ENCODE measurements at places on chromosomes 5 and 9. TPM values are rescaled to one million over a fixed set of nuclear protein-coding genes. Genes with fewer than 3 reads are reported as not detected.

- DNase-seq, result no peak
- H3K4me1 ChIP-seq, result peaks cover 17% of the 10 kb centered on the region
Measured at GRCh38 chr9:133485531-133486260, 6.8 kb upstream of the SLC2A6 start.

- no peak for DNase-seq
- H3K4me1 ChIP-seq, result no peaks in the 10 kb centered on the region
- no peaks in the 10 kb centered on the region for H3K27me3 ChIP-seq
- H3K4me3 ChIP-seq, result no peak overlapping the region
Measured at GRCh38 chr5:137635521-137635921, 100.4 kb downstream of the KLHL3 start.

GRCh38 chr9:133657120-133657661 lies 21.0 kb downstream of the DBH start:
- H3K27me3 ChIP-seq, result no peaks in the 10 kb centered on the region
- H3K27ac ChIP-seq, result no peak overlapping the region
- no peak for DNase-seq
- no peak overlapping the region for H3K4me3 ChIP-seq
- peaks cover 20% of the 10 kb centered on the region for H3K4me1 ChIP-seq
- H3K36me3 ChIP-seq, result no peaks in the 10 kb centered on the region

Gene TXNDC8
- total RNA-seq, result not detected

DNA sequence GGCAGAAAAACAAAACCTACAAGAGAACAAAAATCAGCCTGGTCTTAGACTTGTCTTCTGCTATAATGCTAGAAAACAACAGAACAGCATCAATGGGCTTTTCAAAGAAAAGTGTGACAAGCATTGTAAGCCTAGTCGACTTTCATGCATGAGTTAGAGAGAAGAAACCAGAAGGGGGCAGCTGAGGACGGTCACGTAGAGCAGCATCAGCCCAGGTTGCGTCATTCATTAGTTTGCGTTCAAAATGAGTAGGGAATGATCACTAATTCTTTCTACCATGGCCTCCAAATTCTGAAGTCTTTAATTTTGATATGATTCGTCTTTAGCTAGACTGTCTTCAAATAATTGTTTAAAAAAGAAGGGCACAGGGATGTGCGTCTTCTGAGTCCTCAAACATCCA lies 4.7 kb upstream of the ISCA1 start:
- H3K27ac ChIP-seq, result no peak overlapping the region
- no peaks in the 10 kb centered on the region for H3K27me3 ChIP-seq
- no peak for DNase-seq
- H3K36me3 ChIP-seq, result no peaks in the 10 kb centered on the region
- H3K4me3 ChIP-seq, result no peak overlapping the region

Gene DPYSL3
- 17.2 TPM for total RNA-seq

Gene KCNV2
- total RNA-seq, result not detected

Gene CTXN3
- total RNA-seq, result not detected

- H3K4me1 ChIP-seq, result peaks cover 11% of the 10 kb centered on the region
- no peak for DNase-seq
- no peak overlapping the region for H3K27ac ChIP-seq
- H3K36me3 ChIP-seq, result no peaks in the 10 kb centered on the region
- no peaks in the 10 kb centered on the region for H3K27me3 ChIP-seq
Measured at GRCh38 chr9:113614843-113615648, 151.5 kb downstream of the RGS3 start.

- H3K4me3 ChIP-seq, result no peak overlapping the region
- H3K27ac ChIP-seq, result no peak overlapping the region
- no peaks in the 10 kb centered on the region for H3K4me1 ChIP-seq
- H3K27me3 ChIP-seq, result no peaks in the 10 kb centered on the region
- H3K36me3 ChIP-seq, result no peaks in the 10 kb centered on the region
- no peak for DNase-seq
Measured at GRCh38 chr5:17042041-17042440, 106.0 kb upstream of the MYO10 start.

Gene PTGDS
- total RNA-seq, result 3.1 TPM

DNA sequence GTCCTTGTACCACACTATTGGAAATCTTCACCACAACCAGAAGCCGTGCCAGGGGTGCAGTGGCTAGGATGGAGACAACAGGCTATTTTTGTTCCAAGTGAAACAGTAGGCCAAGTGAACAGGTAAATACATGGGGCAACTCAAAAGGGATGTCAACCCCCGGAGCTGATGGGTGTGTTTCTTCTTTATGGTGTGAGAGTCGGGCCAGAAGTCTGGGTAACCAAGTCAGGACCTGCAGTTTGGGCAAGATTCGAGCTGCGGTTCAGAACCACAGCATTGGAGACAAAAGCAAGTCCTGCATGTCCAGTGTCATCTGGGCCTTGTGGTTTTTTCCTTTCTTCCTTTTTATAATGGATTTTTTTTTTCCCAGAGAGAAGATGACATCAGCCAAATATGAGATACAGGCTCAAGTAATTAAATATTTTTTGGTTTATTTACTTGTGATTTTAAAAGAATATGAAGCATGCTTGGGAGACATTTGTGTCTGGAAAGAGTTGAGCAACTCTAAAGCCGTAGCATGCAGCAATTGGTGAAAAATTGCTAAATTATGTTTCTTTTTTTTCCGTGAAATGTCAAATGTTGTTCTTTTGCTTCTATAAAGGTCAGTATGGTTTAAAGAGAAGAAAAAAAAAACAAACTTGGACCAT lies 261.6 kb downstream of the ARRDC3 start:
- DNase-seq, result no peak
- no peaks in the 10 kb centered on the region for H3K36me3 ChIP-seq
- no peak overlapping the region for H3K27ac ChIP-seq
- H3K27me3 ChIP-seq, result no peaks in the 10 kb centered on the region
- no peaks in the 10 kb centered on the region for H3K4me1 ChIP-seq
